Aorta (tissue), 5 donors: ENCODE measurements at places on chromosomes 11 and 22.

GRCh38 chr11:58525037-58525614, 17.2 kb upstream of the OR5B21 start:
- peaks cover 2% of the 10 kb centered on the region for H3K36me3 ChIP-seq
- H3K27me3 ChIP-seq = no peaks in the 10 kb centered on the region
- DNase-seq = no peak

DNA sequence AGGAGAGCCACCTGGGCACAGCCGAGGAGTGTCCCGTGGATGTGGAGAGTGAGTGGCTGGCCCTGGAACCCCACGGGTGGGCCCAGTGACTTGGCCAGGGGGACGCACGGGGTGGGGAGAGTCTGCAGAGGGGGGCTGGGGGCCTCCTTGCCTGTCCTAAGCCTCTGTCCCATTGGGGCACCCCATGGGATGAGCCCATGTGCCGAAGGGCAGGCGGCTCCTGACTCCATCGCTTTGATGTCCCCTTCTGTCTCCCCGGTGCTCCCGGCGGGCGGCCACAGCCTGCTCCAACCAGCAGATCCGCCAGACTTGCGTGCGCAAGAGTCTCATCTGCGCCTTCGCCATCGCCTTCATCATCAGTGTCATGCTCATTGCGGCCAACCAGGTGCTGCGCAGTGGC, 9.4 kb downstream of the CABP7 start:
- H3K4me3 ChIP-seq = no peak overlapping the region
- DNase-seq = no peak
- no peaks in the 10 kb centered on the region for H3K4me1 ChIP-seq
- H3K27ac ChIP-seq = no peak overlapping the region
- no peaks in the 10 kb centered on the region for H3K36me3 ChIP-seq
- H3K27me3 ChIP-seq = no peaks in the 10 kb centered on the region

DNA sequence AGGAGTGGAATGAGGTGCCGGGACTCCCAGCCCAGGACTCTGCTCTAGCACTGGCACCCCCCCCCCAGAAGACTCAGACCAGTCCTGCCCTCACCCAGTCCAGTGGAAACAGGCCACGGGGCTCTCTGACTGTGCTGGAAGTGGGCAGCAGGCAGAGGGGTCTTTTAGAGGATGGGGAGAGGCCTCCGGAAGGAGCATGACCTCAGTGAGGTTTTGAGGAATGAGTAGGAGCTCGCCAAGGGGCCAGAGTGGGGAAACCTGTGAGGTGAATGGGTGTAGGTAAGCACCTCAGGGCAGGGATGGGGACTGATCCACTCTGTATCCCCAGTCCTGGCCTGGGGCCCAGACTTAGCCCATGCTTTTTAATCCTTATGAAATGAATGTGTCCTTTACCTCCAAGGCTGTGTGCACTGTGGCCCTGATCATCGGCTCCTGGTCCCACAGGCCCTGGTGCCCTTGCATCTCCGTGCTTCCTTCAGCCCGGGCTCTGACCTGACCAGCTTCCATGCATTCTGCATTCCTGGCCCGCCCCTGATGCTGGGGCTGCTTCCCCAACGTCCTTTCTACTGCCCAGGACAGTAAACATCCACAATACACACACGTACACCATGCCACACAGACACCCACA, 24.4 kb upstream of the RFPL3 start:
- no peak for DNase-seq
- H3K4me3 ChIP-seq = no peak overlapping the region
- H3K4me1 ChIP-seq = no peaks in the 10 kb centered on the region
- H3K27ac ChIP-seq = no peak overlapping the region

- H3K27me3 ChIP-seq = no peaks in the 10 kb centered on the region
- H3K4me3 ChIP-seq = peak overlapping the region; percentile 50
- peak overlapping the region; percentile 8 for H3K27ac ChIP-seq
- H3K36me3 ChIP-seq = no peaks in the 10 kb centered on the region
Observed at GRCh38 chr11:10302359-10302743, 2.5 kb upstream of the ADM start.

GRCh38 chr11:59802639-59803176, 7.9 kb downstream of the MRPL16 start:
- no peak overlapping the region for H3K27ac ChIP-seq
- H3K4me3 ChIP-seq = no peak overlapping the region
- H3K27me3 ChIP-seq = no peaks in the 10 kb centered on the region
- no peak for DNase-seq

DNA sequence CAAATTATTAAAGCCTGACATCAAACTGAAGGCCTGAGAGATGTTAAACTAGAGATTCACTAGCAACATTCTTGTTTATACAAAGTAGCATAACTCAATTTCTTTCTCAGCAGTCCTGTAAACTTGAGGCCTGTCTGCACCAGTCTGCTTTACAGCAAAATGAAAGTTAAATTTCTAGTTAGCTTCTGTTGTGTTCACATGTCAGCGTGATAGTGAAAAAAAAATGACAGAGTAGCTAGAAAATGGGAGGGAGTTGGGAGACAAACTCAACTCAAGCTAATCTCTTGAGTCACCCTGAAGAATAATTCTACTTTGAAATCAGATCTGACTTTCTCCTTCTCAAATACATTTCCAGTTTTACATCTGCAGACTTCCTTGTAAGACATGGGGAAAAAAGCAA, 6.5 kb downstream of the RBFOX2 start:
- no peaks in the 10 kb centered on the region for H3K27me3 ChIP-seq
- H3K4me3 ChIP-seq = no peak overlapping the region
- no peaks in the 10 kb centered on the region for H3K36me3 ChIP-seq
- no peak for DNase-seq
- H3K4me1 ChIP-seq = peaks cover 5% of the 10 kb centered on the region

- H3K4me1 ChIP-seq = no peaks in the 10 kb centered on the region
- H3K27ac ChIP-seq = no peak overlapping the region
- no peak overlapping the region for H3K4me3 ChIP-seq
- no peaks in the 10 kb centered on the region for H3K27me3 ChIP-seq
- no peaks in the 10 kb centered on the region for H3K36me3 ChIP-seq
- no peak for DNase-seq
Observed at GRCh38 chr11:16902781-16903378, 111.3 kb downstream of the PLEKHA7 start.

DNA sequence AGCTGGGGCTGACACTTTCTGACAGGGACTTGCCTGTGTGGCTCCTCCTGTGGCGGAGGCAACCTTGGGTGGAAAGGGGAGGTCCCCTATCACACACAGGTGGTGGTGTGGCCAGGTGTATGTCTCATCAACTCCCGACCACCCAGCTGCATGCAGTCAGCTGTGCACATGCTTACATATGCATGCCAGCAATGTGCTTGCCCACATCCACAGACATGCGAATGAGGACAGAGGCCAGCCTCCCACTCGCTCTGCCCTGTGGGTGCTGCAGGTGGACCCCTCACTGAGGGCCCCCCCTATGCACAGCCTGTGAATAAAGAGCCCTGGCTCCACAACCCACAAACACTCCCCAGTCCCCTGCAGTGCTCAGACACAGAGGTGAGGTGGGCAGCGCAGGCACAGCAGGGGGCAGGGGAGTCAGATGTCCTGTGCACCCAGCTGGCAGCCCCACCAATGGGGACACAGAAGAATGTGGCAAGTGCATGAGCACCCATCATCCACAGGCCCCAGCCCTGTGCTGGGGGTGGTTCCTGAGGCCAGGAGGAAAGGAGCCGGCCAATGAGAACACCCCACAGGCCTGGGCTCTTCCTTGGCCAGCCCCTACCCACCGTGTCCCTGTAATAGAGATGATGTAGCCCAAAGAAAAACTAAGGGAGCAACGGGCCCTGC, 9.5 kb downstream of the GNB1L start:
- DNase-seq = peak; percentile 46
- peak overlapping the region; percentile 29 for H3K27ac ChIP-seq
- no peaks in the 10 kb centered on the region for H3K4me1 ChIP-seq
- no peaks in the 10 kb centered on the region for H3K36me3 ChIP-seq
- no peak overlapping the region for H3K4me3 ChIP-seq

GRCh38 chr11:71433648-71434450, 14.3 kb downstream of the DHCR7 start:
- no peaks in the 10 kb centered on the region for H3K4me1 ChIP-seq
- no peak overlapping the region for H3K27ac ChIP-seq
- no peak overlapping the region for H3K4me3 ChIP-seq
- DNase-seq = peak; percentile 80
- no peaks in the 10 kb centered on the region for H3K36me3 ChIP-seq

DNA sequence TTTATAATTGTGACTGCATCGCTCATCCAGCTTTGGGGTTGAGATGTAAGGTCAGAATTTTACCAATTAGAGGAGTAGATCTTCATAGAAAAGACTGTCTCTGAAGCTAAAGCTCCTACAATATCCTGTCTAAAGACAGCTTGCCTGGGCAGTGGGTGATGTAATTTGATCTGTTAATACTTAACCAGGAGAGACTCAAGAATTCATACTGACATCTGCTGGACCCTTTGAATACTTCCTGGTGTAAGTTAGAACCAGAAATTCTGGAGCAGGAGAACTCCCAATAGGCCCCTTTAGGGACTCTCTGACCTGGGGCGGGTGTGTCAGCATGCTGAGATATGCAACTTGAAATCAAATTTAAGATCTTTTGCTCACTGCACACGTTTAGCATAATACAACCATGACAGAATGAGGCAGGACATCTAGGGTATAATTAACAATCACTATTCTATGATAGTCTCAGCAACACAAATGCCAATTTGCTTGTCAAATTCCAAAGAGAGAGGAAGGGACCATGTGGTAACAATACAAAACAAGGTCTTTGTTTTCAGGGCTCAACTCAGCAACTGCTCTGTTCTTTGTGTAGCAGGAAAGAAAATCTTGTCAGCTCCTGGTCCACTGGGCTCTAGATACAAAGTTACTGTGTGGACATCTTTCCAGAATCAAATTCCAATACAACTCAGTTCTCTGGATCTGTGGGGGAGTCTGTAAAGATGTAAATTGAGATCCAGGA, 143.9 kb downstream of the INSC start:
- no peaks in the 10 kb centered on the region for H3K4me1 ChIP-seq
- H3K4me3 ChIP-seq = no peak overlapping the region
- H3K36me3 ChIP-seq = no peaks in the 10 kb centered on the region
- no peaks in the 10 kb centered on the region for H3K27me3 ChIP-seq

DNA sequence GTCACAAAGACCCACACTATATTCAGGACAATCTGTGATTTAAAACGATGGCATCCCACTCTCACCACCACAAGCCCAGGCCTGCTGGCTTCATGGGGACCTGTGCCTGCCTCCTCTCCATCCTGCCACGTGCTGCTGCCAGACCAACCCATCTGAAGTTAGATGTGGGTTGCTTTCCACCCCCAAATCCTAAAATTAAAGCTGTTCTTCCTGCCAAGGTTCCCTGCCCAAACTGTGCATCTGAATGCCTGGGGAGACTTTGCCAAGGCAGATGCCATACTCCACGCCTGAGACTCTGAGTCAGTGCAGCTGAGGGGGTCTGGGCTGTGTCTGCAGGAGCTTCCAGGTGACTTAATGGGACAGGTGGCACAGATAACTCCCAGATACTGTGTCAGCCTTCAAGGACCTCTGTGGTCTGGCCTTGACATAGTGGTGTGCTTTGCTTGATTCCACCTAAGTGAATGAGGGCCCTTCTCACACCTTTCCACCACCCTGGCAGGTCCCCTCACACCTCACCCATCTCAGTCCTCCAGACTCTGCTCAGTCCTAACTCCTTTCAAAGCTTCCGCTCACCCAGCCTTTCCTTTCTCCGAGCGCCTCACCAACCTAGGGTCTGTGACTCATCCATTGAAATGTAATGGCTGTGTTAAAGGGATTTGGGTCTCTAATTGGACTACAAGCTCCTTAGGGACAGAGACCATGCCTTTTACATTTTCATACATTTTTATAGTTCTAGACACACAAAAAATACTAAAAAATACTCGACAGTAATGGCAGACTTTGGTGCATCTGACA, 18.6 kb downstream of the ADAMTS8 start:
- no peak overlapping the region for H3K27ac ChIP-seq
- H3K36me3 ChIP-seq = no peaks in the 10 kb centered on the region
- H3K4me1 ChIP-seq = no peaks in the 10 kb centered on the region
- H3K4me3 ChIP-seq = no peak overlapping the region
- H3K27me3 ChIP-seq = no peaks in the 10 kb centered on the region

GRCh38 chr11:116457336-116458007, 315.3 kb downstream of the BUD13 start:
- no peak for DNase-seq
- H3K27me3 ChIP-seq = no peaks in the 10 kb centered on the region
- no peak overlapping the region for H3K4me3 ChIP-seq
- H3K4me1 ChIP-seq = no peaks in the 10 kb centered on the region

- H3K4me1 ChIP-seq = no peaks in the 10 kb centered on the region
- no peaks in the 10 kb centered on the region for H3K36me3 ChIP-seq
- no peak overlapping the region for H3K4me3 ChIP-seq
- H3K27ac ChIP-seq = no peak overlapping the region
- H3K27me3 ChIP-seq = no peaks in the 10 kb centered on the region
Observed at GRCh38 chr11:35414776-35415175, 4.6 kb downstream of the SLC1A2 start.

GRCh38 chr11:43962383-43963278, 20.2 kb downstream of the C11orf96 start:
- no peaks in the 10 kb centered on the region for H3K36me3 ChIP-seq
- no peak for DNase-seq
- H3K4me3 ChIP-seq = no peak overlapping the region
- peaks cover 4% of the 10 kb centered on the region for H3K4me1 ChIP-seq
- peak overlapping the region; percentile 86 for H3K27ac ChIP-seq

GRCh38 chr11:3949125-3949524, 93.7 kb downstream of the STIM1 start:
- no peaks in the 10 kb centered on the region for H3K27me3 ChIP-seq
- no peak overlapping the region for H3K27ac ChIP-seq
- no peaks in the 10 kb centered on the region for H3K36me3 ChIP-seq
- no peak overlapping the region for H3K4me3 ChIP-seq

DNA sequence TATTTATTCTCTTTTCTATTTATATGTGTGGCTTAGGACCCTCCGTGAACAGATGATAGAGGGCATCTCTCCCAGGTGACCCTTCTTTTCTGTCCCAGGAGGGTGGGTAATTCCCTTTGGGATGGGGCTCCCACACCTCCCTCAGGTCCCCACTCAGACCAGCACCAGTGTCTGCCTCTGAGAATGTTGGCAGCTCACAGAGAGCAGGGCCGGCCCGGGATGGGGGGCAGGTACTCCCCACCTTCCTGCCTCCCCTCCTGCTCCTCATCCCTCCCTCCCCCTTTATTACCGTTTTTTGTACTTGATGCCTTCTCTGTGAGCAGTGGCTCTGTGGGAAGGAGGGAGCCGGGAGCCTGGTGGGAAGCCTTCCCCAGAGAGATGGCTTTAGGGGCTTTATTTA, 4.8 kb upstream of the HINFP start:
- H3K27ac ChIP-seq = no peak overlapping the region
- peaks cover 4% of the 10 kb centered on the region for H3K36me3 ChIP-seq
- DNase-seq = no peak
- no peak overlapping the region for H3K4me3 ChIP-seq

- H3K27ac ChIP-seq = no peak overlapping the region
- H3K27me3 ChIP-seq = no peaks in the 10 kb centered on the region
- no peaks in the 10 kb centered on the region for H3K4me1 ChIP-seq
- no peak for DNase-seq
- H3K4me3 ChIP-seq = no peak overlapping the region
- no peaks in the 10 kb centered on the region for H3K36me3 ChIP-seq
Observed at GRCh38 chr11:70654016-70654415, 255.7 kb downstream of the CTTN start.

- no peak overlapping the region for H3K4me3 ChIP-seq
- no peak overlapping the region for H3K27ac ChIP-seq
- peaks cover 3% of the 10 kb centered on the region for H3K27me3 ChIP-seq
- H3K36me3 ChIP-seq = no peaks in the 10 kb centered on the region
- DNase-seq = no peak
- H3K4me1 ChIP-seq = no peaks in the 10 kb centered on the region
Observed at GRCh38 chr22:22605074-22605404, 39.4 kb upstream of the GGTLC2 start.

GRCh38 chr11:124900464-124900863, 2.8 kb upstream of the ROBO4 start:
- no peaks in the 10 kb centered on the region for H3K36me3 ChIP-seq
- DNase-seq = no peak
- no peaks in the 10 kb centered on the region for H3K4me1 ChIP-seq
- no peak overlapping the region for H3K4me3 ChIP-seq
- H3K27ac ChIP-seq = no peak overlapping the region
